ENCODE measurements at places on chromosomes 16 and 17.

GRCh38 chr16:15535772-15536171, 101.4 kb downstream of the BMERB1 start:
- DNase-seq, result no peak

DNA sequence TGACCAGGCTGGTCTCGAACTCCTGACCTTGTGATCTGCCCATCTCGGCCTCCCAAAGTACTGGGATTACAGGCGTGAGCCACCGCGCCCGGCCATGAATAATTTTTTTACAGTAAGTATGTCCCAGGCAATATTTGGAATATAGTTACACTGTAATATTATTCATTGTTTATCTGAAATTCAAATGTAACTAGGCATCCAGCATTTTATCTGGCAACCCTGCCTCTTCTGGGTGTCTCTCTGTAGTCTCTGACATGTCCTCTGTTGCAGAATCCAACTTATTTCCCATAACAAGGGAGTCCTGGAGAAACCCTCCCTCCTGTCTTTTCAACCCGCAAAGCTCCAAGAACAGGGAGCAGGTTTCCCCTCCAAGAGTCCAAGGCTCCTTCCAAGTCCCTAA, 36.9 kb upstream of the MYH10 start:
- DNase-seq, result no peak

DNA sequence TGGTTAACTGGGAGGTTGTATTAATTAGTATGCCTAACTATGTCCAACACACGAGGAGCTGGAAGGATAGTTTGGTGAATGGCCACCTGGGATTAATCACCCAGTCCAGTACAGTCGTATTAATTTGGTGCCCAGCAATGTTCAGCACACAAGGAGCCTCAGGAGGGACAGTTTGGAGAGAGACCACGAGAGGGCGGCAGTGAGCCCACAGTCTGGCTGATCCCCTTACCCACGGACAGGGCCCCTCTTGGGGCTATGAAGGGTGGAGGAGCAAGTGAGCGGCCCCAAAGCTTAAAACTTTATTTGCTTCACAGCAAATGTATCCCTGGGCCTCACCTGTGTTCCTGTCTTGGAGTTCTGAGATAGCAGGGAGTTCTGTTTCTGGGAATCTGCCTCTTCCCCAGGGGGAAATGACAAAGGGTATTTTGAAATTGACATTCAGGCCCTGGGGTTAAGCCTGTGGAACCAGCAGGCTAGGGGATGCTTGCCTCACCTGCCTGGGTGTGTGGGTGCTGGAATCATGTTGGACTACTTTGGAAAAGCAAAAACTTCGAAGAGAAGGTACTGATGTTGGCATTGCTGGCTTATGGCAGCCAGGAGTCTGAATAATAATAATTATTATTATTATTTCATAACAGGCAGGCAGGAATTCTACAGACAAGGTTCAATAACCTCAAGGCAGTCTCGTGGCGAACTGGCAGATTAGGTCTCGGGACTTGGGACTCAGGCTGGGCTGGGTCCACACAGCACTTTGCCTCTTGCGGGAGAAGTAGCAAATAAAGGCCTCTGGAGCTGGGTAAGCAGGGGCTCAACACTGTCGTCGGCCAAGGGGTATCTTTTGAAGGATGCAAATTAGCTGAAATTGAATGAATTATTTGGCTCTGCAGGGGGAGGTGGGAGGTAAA, 227.6 kb upstream of the ASIC2 start:
- DNase-seq, result peak; percentile 10

DNA sequence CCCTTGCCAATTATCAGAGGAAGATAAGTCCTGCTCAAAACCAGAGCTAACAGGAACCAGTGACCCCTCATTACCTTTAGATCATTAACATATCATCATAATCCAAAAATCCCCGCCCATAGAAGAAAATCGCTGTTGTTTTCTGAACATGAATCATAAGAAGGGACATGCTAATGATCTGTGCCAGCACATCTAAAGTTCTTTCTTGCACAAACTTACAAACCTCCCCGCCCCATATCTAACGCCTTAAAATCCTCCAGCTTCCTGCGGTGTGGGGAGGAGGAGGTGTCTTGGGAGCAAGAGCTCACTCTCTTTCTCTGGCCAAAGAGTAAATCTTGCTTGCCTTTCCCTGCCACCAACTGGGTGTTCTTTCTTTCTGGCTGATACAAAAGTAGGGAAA, 78.3 kb downstream of the IRX3 start:
- no peak for DNase-seq

DNA sequence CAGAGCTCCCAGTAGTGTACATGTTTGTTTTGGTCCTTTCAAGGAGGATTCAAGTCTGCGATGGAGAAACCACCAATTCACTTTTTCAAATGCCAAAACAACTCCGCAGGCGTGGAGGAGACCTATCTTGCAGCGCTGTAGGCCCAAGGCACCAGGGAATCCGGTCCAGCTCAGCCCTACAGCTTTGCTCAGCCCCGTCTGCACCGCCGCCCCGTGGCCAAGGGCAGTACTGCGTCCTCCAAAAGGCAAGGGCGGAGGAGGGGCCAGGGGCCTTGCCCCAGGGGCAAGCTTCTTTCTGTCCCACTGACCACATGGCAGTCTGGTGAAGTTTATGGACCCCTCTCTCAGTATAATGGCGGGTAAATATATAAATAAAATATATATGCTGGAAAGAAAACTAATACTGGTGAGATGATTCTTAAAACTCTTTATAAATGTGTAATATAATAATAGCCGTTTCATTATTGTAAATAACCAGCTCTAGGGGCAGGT, 709 bp upstream of the CD300LG start:
- DNase-seq, result peak; percentile 83

DNA sequence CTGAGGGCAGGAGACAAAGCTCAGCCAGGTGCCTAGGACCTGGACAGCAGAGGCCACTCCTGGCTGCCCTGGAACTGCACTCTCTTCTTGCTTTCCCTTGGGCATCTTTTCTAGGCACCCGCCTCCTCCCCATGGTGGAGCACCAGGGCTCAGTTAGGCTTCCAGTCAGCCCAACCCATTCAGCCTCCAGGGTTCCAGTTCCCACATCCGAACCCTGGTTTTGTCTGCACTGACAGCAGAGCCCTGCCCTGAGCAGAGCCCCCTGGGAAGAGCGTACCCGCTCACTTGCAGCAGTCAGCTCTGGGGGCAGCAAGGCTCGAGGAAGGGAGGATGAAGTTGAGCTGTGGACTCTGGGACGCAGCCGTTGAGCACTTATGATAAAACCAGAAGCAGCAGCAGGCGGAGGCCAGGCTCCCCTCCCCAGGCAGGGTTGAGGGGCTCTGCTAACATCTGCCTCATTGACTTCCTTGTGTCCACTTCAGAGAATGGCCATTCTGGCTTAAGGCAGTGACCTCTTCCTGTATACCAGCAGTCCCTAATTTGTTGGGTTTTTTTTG, 213.2 kb downstream of the NTN1 start:
- DNase-seq, result no peak

DNA sequence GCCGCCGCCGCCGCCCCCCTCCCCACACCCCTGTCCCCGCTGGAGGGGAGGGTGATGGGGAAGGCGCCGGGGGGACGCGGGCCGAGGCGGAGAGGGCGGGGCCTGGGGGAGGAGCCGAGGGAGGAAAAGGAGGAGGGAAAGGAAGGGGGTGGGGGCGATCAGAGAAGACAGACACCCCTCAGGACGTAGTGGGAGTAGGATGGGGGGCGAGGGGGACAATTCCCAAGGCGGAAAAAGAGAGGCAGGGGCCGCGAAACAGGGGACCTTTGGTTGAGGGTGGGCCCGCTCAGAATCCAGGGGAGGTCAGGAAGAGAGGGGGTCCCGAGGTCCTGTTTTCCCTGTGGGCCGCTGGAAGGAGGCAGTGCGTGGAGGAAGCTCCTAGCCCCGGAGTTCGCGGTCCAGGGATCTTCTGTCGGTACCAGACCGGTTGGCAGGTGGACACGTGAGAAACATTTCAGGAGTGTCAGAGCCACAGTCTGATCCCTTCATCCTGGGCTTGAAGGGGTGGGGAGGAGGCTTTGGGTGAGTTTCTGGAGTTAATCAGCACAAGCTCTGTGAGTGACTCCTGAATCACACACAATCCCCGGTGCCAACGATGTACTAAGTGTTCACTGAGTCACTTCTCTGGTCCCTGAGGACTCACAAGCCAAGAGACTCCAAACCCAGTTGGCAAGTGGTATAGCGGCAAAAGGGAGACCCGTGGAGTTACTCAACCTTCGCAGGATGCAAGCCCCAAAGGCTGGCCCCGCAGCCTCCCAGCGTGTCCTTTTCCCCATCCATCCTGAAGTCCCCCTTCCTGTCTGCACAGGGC, at the start of gene XYLT1:
TSS of gene XYLT1 (minus strand) at position 53 of the 811 bp plus-strand sequence. CDS start 164 bp downstream, outside the sequence.
- DNase-seq, result peak; percentile 49

DNA sequence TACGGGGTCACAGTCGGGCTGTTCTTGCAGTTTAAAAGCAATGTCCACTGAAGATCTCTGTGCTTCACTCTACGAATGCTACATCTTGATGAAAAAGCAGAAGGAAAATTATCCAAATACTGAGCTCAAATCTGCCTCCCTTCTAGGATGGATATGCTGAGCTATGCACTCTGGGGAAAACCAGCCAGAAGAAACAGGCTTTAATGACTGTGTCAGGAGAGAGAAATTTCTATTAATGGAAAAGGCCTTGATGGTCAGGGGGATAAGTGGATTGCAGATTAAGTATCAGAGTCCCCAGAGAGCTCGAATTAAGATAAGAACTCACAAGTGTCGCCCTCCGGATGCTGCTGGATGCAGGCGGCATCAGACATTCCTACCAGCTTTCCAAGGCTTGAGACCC, 39.6 kb upstream of the RCVRN start:
- no peak for DNase-seq

GRCh38 chr16:59339871-59340270, 605.8 kb upstream of the GOT2 start:
- DNase-seq, result no peak

DNA sequence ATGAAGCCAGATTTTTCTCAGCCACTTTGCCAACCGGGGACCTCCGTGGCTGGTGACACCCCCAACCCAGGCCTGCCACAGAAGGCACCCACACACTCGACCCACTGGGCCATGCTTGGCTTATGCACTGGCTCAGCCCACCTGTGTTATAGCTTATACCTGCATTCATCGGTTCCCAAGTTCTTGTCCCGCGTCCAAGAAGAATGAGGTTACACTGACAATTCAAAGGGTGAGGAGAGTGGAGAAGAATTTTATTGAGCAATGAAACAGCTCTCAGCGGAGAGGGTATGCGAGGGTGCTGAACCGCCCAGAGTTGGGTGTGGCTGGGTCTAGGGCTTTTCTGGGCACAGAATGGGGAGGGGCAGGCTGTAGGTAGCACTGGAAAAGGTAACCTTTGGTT, 22.2 kb upstream of the CDH15 start:
- no peak for DNase-seq

DNA sequence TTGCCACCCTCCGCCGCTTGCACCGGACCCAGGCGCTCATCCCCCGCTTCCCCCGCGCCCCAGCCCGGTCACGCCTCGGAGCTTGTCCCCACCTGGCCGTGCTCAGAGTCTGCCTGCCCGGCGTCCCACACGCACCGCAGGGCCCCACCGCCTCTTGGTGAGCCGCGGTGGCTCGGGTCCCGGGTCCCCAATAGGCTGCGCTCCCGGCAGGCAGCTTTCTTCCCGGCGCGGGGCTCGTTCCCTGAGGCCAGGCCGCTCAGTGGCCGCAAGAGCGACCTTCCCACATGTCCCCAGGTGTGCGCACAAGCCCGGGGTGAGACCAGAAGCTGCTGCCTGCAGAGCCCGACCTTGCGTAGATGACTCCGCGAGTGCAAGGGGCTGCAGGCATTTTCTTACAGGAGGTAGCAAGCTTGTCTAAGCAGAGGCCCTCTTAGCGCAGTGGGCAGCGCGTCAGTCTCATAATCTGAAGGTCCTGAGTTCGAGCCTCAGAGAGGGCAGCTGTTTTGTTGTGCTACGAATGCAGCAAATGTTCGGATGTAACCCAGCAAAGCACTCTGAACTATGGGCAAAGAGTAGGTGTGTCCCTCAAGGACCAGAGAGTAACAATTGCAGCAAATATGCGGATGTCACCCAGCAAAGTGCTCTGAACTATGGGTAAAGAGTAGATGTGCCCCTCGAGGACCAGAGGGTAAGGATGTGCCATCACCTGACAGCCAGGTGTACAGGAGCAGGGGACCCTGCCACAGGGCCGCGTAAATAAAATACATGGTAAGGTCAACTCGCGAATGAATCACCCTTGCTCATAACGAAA, 15.6 kb downstream of the TLE7 start:
- peak; percentile 80 for DNase-seq

- DNase-seq, result no peak
Measured at GRCh38 chr16:29318037-29318436, 88.5 kb downstream of the NPIPB11 start.

DNA sequence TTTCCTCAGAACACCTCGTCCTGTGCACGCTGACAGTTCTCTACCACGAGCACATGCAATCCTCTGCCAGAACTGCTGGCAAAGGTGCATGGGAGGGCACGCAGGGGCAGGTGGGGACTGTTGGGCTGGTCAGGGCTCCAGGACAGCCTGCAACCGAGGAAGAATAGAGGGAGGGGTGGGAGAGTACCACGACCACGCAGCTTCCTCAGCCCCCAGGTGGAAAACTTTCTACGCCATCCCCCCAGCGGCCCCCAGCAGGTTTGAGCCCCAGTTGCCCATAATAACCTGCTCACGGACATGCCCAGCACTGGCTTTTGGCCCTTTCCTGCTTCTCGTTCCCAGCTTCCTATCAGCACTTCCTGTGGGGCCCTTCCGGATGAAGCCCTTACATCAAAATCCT, 199.3 kb downstream of the C16orf95 start:
- DNase-seq, result no peak

GRCh38 chr17:42906772-42907446, 6.3 kb downstream of the G6PC1 start:
- DNase-seq, result no peak

DNA sequence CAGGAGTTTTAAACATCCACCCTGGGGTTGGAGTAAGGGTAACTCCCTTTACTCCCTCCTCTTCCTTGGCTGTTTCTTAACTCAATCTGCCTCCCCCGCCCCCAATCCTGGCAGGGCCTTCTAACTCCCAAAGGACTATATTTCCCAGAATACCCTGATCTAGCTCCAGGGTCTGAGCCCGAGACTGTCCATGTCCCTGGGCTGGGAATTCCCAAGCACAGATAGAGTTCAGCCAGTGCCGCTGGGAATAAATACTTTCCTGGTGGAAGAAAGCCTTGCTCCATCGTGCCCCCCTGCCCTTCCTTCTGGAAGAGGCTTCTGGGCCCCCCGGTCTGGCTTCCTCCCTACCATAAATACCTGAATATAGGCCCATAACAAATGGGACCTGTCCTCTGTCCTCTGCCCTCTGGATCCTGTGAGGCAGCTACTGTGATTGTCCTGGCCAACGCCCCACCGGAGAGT, 10.2 kb downstream of the BAHCC1 start:
- no peak for DNase-seq

GRCh38 chr17:50039058-50039457, 16.9 kb upstream of the ITGA3 start:
- no peak for DNase-seq

GRCh38 chr17:15087946-15088345, 177.2 kb downstream of the PMP22 start:
- DNase-seq, result no peak
